ENCODE measurements at places on chromosomes 3 and 15.
A peak's percentile ranks its signal among the peaks of the same experiment; 100 is the strongest.

DNA sequence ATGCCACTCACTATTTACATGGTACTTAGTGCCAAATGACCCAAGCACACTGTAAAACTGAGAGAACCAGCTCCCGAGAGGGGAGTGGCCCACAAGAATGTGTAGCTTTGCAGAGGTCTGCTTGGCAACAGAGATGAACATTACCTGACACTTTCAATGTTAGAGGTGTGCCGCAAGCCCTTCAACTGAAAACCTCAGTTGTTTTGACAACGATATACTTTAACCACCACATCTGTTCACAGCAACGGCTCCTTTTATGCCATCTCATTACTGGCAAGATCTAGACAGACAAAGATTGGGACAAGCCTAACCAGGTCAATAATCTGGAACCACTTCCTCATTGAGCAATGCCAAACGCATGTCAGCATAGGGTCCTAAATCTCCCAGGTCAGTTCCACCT, 23.7 kb downstream of the NEK10 start:
- DNase-seq = no peak

DNA sequence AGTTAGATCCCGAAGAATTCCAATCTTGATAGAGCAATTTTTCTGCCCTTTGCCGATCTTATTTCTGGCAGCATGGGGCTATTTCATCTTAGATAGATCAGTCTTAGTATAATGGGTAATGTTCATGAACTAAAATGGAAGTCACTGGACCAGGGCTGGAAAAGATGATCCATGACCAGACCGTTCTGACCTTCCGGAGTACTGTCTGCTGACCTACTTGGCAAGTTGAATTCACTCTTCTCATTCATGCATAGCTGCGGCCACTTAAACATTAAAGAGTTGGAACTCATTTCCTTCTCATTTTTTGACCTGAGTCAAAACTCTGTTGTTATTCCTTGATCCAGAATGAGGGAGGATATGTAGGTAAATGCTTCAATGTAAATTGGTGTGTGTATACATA, 32.5 kb downstream of the GMNC start:
- DNase-seq = no peak

DNA sequence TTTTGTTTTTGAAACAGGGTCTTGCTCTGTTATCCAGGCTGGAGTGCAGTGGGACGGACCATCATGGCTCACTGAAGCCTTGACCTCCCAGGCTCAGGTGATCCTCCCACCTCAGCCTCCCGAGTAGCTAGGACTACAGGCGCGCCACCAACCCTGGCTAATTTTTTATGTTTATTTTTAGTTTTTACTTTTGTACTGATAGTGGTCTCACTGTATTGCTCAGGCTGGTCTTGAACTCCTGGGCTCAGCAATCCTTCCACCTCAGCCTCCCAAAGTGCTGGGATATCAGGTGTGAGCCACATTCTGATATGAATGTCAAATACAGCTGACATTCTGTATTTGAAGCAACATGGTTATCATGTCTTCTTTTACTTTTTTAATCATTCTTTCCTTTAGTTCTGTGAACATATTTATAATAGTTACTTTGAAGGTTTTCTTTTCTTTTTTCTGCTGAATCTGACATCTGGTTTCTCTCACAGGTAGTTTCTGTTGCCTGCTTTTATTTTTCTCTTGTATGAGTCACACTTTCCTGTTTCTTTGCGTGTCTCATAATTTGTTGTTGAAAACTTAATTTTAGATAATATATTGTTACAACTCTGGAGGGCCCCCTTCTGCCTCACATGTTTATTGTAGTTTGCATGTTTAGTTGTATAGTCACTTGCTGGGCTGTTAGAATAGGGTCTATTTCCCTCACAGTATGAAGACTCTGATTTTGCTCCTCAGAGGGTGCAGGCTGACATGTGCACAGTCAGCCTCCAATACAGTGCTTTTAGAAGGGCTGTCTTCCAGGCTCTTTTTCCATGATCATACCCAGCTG, 8.4 kb upstream of the CNTN4 start:
- DNase-seq = no peak

GRCh38 chr15:70099967-70100473, 2.3 kb upstream of the TLE3 start:
- no peak for DNase-seq

DNA sequence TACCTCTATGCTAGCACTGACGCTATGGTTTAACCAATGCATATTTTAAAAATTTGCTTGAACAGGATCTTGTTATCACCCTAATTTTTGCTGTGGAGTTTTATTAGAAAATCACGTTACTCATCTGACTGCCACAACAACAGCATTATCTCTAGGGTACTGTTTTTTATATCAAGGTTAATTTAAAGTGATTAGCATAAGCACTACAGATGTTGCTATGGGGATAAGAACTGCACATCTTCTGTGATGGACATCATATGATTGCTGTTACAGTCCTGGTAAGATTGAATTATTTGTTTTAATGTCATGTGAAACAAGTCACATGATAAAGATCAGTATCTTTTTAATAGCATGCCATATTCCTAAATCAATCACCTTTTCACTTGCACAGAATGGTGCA, 492.2 kb upstream of the ROBO2 start:
- no peak for DNase-seq

GRCh38 chr15:28955160-28955992, 69.6 kb downstream of the APBA2 start:
- no peak for DNase-seq

DNA sequence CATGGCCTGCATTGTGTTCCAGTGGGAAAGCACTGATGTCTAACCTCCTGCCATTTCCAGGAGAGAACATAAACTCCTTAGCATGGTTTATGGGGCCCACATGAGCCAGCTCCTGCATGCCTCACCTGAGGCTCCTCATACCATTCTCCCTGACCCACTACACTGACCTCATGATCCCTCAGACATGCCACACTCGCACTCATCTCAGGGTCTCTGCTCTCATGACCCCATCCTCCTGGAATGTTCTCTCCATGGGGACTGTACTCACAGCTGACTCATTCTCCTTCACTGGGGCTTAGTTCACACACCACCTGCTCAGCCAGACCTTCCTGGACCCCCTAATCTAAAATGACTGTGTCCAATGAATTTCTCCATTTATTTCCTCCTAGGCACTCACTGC, 4.0 kb upstream of the LMCD1 start:
- DNase-seq = no peak

GRCh38 chr3:47339951-47340350, 40.9 kb upstream of the PTPN23 start:
- no peak for DNase-seq

- DNase-seq = no peak
Measured at GRCh38 chr3:100899440-100900091, 93.7 kb downstream of the ABI3BP start.

- no peak for DNase-seq
Measured at GRCh38 chr3:183536238-183536880, 19.1 kb downstream of the KLHL6 start.

GRCh38 chr3:46480491-46481195, 15.9 kb upstream of the LTF start:
- DNase-seq = no peak

GRCh38 chr15:98802187-98802586, 153.8 kb downstream of the IGF1R start:
- no peak for DNase-seq

- DNase-seq = no peak
Measured at GRCh38 chr3:53818221-53819162, 27.7 kb downstream of the CHDH start.

DNA sequence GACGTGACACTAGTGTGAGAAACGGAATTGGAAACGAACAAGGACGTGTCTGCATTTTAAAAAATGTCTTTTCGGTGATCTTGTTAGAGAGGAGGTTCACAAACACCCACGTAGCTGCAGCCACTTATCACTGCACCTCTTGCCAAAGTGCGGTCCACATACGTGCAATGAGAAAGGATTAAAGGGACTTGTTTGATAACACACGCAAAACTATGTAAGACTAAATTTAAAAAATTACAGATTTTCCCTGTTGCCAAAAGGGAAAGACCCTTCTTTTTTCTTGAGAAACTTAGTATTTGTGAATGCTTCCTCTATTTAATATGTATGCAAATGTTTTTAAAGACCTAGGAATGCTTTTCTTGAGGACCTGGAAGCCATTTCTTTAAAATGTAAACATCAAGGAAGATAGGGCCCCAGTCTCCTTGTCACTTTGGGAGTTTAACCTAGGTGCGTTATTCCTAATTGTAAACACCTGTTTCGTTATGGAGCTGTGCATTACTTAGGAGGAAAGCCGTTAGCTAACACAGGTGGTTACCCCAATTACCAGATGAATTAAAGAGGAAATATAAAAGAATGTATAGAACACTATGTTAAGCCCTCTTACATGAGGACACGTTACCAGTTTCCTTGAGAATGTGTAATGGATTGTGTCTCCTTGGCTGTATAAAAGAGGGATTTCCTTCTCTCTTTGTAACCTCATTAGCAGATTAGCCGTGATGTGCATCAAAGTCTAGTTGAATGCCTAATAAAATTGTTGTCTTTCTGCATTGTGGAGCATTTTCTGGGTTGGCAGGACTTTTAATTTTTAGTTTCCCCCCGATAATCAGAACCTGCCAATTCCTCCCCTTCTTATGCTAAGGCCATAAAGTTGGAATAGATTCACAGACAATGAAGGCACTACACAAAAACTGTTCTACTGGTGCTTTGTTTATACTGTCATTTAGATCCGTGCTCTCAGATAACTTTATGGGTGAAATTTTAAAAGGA, 1.0 kb downstream of the LEKR1 start:
- peak; percentile 7 for DNase-seq

- DNase-seq = no peak
Measured at GRCh38 chr3:100561459-100562158, 47.8 kb upstream of the ADGRG7 start.

GRCh38 chr15:25408428-25408827, 30.4 kb downstream of the UBE3A start:
- no peak for DNase-seq
